A549 treated with ZK216348 at 1 μM for 4 hours (cell line): ENCODE measurements at places on chromosomes 1 and 21. TPM values are rescaled to one million over a fixed set of nuclear protein-coding genes. Genes with fewer than 3 reads are reported as not detected.

The IER5 gene
- 29.5 to 46.9 TPM (median 45.0 TPM) in 5 replicates for total RNA-seq

The ADORA1 gene
- total RNA-seq, result 0.27 to 1.6 TPM (median 1.0 TPM) in 5 replicates

The OPTC gene
- total RNA-seq, result not detected in 5 replicates

The LEFTY2 gene
- not detected in 5 replicates for total RNA-seq

The ITLN2 gene
- total RNA-seq, result 0.14 to 1.1 TPM (median 0.36 TPM) in 5 replicates

The TNFRSF4 gene
- 0.20 to 0.23 TPM in 2 of 5 replicates, not detected in the others for total RNA-seq

The ILDR2 gene
- 0.02 TPM in 1 of 5 replicates, not detected in the others for total RNA-seq

The VHLL gene
- not detected in 5 replicates for total RNA-seq

The KRTAP11-1 gene
- not detected in 5 replicates for total RNA-seq

The LRRC7 gene
- total RNA-seq, result not detected in 5 replicates

The HFM1 gene
- total RNA-seq, result not detected in 5 replicates

The UTS2 gene
- total RNA-seq, result not detected in 5 replicates

The SLAMF6 gene
- not detected in 5 replicates for total RNA-seq

The TLR5 gene
- total RNA-seq, result 0.09 to 0.49 TPM (median 0.18 TPM) in 4 of 5 replicates, not detected in the other
